Sigmoid colon (tissue), 7 donors: ENCODE measurements at places on chromosomes 1 and 21. TPM values are rescaled to one million over a fixed set of nuclear protein-coding genes. Genes with fewer than 3 reads are reported as not detected.
A peak's percentile ranks its signal among the peaks of the same experiment; 100 is the strongest.

Gene LENEP
- not detected for total RNA-seq

Gene ADGRL4
- 9.3 TPM for total RNA-seq

Gene CELA3A
- total RNA-seq: not detected

Gene HSD3B1
- total RNA-seq: not detected

Gene UBL4B
- not detected for total RNA-seq

Gene DIO1
- not detected for total RNA-seq

GRCh38 chr1:31725134-31725533 is 21.3 kb upstream of the COL16A1 start:
- DNase-seq: no peak

DNA sequence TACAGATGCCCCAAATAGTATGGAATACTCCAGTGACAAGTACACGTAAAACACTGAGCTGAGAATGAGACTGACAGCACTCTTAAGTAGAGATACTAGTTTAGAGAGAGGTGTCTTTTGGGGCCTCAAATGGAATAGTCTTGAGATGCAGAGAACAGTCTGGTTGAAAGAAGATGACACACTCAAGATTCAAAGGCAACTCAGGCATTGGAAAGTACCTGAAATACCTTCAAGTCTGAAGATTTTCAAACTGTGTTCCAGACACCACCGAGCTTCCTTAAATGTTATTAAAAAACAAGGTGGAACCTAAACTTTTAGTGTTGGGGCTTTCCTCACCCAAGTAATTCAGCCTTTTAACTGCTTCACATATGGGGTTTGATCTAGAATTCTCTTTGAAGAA is 437.7 kb downstream of the OMA1 start:
- DNase-seq: no peak

GRCh38 chr1:3564921-3565831 is 46.1 kb downstream of the MEGF6 start:
- no peak for DNase-seq

- no peak for DNase-seq
Measured at GRCh38 chr21:38496224-38496623, 2.1 kb downstream of the ERG start.

- DNase-seq: no peak
Measured at GRCh38 chr1:12186679-12186985, 19.8 kb downstream of the TNFRSF1B start.

GRCh38 chr1:220326578-220326977 is 54.3 kb upstream of the RAB3GAP2 start:
- DNase-seq: no peak

DNA sequence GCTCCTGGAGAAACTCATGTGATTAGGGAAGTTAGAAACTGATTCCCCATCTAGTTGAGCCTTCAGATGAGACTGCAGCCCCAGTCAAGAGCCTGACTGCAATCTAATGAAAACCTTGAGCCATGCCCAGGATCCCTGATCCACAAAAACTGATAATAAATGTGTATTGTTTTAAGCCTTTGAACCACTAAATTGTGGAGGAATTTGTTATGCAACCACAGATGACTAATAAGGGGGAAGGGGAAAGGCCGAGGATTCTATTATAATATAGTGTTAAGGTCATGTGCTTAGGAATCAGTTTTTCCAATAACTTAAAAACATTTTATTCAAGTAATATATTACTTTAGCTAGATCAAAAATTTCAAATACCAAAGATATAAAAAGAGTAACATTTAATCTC is 52.8 kb upstream of the USP25 start:
- DNase-seq: no peak

DNA sequence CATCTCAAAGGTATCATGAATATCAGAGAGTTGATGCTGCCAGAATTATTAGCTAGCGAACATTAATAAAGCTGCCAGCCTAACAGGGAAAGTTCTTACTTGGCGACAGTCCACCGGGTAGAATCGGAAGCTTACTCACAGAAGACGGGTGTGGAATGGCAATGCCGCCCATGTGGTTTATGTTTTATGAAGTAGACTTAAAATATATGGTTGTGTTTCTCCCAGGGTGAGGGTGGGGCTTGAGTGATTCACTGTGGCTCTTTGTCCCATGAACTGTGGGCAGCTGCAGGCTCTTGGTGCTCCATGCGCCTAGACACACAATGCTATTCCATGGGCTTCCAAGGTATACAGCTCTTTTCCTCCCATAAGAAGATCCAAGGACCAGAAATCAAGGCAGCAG is 162.7 kb downstream of the PIGK start:
- DNase-seq: no peak

GRCh38 chr1:201348211-201348566 is 29.3 kb downstream of the TNNT2 start:
- DNase-seq: no peak

GRCh38 chr1:181126289-181126688 is 37.8 kb downstream of the IER5 start:
- no peak for DNase-seq

DNA sequence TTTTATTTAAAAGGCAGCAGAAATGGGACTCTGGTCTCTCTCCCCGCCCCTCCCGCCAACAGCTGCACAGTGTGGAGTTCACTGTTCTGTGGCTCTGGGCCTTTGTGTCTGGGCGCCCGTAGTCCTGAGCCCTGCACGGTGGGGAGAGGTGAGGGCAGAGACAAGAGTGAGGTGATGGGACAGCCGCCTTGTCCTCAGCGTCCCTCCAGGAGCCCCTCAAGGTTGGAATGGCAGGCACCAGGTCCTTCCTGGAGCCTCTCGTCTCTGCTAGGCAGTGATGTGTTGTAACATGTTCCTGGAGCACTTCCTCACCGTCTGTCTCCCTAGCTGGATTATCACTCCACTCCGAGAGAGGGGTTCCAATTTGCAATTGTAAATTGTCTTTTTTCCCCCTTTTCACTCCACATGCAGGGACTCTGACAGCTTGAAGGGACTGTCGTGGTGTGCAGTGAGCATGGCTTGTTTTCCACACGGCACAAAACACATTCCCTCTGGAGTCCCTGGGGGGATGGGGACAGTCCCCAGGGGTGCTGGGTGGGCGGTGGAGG is 44.6 kb upstream of the C1orf174 start:
- DNase-seq: no peak

DNA sequence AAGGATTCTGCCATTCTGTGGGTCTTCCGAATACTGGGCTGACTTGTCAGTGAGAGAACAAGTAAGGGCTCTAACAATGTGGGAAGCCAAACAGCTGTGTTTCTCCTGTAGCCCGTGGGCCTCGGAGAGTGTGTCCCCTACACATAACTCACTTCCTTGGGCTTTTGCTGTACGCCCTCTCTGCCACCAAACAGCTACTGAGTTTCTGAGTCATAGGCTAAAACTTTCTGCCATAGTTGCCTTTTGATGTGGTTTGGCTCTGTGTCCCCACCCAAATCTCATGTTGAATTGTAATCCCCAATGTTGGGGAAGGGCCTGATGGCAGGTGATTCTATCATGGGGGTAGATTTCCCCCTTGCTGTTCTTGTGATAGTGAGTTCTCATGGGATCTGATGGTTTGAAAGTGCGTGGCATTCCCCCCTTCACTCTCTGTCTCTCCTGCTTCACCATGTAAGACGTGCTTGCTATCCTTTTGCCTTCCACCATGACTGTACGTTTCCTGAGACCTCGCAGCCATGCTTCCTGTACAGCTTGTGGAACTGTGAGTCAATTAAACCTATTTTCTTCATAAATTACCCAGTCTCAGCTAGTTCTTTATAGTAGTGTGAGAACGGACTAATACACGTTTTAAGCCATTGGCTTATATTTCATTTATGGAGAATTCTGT is 194.8 kb upstream of the HMCN1 start:
- DNase-seq: no peak

DNA sequence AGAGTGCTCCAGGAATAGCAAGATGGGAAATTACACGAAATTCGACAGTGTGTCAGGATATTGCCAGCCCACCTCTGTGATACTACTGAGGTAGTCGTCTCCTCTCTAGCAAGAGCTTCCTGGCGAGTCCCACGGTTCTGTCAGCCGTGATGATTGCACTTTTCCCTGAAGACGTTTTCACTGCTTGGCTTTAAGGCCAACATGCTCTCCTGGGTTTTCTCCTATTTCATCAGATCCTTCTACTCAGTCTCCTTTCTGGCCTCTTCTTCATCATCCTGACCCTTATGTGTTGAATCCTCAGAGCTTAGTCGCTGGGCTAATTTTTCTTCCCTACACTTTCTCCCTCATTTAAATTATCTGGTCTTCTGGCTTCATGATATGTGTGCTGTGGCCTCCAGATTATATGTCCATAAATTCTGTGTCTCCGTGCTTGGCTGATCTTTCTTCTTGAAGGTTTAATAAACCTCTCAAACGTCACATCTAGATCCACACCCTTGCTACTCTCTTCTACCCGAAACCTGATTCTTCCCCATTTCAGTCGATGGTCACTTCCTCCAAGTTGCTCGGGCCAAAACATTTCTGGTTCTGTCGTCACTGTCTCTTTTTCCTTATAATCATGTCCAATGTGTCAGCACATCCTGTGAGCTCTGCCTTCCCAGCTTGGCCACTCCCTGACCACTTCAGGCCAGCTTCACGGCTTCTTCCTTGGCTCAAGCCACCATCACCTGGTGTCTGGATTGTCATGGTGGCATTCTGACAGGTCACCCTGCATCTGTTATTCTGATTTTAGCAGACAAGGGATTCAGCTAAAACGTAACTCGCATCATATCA is 12.2 kb downstream of the OR2B11 start:
- DNase-seq: no peak

DNA sequence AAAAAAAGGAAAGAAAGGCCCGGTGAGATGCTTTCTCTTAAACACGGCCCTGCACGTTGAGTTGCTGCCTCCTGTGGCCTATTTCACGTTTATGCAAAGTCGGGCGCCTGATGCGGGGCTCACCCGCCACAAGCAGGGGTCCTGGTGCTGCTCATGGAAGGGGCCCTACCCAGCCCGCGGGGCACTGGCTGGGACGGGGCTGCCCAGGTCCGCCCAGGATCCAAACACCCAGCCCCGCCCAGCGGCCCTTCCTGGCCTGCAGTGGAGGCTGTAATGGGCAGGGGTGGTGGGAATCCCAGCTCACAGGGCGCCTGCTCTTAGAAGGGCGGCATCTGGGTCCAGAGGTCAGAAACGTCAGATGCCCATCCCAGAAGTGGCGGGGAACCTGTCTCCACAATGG is 1.6 kb downstream of the COL6A2 start:
- DNase-seq: peak; percentile 85

DNA sequence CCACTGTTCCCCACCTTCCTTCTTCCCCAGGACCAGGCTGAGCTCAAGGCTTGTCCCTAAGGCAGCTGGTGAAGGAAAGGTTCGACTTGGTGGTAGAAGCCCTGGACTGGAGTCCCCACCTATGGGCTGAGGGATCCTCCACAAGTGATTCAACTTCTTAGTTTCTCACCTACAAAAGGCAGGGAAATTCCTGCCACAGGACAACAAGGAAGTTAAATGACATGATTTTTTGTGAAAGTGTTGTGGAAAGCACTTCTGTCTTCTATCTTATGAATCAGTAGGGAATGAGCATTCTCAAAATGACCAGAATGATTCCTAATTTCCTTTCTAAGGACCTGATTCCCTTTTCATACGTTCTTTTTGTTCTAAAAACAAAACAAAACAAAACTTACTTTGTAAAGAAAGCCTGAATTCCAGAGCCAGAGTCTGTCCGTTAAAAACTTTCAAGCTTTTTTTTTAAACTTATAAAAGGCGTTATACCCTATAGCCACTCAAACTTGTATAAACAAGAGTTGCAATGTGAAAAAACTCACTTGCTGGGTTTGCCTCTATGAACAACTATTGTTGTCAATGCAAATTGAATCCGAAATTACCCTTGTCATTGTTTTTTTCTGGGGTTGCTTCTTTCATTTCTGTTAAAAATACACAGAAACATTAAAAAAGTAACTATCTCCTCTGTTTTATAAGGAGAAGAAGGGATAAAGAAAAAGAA is 12.2 kb downstream of the KCNJ15 start:
- no peak for DNase-seq

DNA sequence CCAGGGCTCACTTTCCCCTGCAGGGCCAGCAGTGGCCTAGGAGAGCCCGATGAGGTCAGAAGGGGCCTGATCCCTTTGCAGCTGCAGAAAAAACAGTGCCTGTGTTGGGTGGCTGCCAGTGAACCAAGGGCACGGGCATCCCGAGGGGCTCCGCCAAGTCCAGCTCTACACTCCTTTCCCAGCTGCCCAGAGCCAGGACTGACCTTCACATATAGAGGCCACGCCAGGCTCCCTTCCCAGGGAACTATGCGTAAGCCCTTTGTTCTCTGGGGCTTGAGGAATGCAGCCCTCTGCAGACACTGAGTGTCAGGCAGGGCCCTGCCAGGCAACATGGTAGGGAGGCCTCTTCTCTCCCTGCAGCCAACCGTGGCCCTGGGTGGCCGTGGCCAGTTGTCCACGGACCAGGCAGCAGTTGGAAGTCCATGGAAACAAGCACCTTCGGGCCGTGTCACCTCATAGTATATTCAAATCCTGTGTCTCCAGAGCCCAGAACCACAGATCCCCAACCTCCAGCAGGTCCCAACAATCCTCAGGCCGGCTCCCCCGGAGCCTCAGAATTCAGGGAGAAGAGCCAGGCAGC is 194.0 kb downstream of the NPHP4 start:
- no peak for DNase-seq

- no peak for DNase-seq
Measured at GRCh38 chr21:20031807-20032206, 966.4 kb upstream of the NCAM2 start.

DNA sequence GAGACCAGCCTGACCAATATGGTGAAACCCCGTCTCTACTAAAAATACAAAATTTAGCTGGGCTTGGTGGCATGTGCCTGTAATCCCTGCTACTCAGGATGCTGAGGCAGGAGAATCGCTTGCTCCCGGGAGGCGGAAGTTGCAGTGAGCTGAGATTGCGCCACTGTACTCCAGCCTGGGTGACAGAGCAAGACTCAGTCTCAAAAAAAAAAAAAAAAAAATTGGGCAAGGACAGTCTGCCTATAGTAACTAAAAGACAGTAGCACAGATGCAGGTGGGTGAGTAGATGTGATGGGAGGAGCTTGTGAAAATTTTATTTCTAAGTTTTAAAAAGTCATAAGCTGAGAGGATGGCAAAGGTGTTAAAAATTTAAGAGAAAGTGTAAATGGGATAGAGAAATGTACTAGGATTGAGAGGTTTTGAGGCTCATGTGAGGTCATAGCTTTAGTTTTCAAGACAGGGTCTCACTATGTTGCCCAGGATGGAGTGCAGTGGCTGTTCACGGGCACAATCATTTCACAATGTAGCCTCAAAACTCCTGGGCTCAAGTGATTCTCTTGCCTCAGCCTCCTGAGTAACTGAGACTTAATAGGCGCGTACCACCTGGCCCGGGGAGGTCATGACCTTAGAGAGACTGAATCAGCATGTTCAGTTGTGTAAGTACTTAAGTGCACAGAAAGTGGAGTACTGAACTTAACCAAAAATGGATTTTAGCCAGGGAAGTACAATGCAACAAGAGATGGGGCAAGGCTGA is 33.7 kb downstream of the PTP4A2 start:
- DNase-seq: peak; percentile 66
